ENCODE measurements at places on chromosomes 7 and 10.
A peak's percentile ranks its signal among the peaks of the same experiment; 100 is the strongest.

- peak; percentile 11 for DNase-seq
Observed at GRCh38 chr7:146346096-146346495, 229.5 kb downstream of the CNTNAP2 start.

DNA sequence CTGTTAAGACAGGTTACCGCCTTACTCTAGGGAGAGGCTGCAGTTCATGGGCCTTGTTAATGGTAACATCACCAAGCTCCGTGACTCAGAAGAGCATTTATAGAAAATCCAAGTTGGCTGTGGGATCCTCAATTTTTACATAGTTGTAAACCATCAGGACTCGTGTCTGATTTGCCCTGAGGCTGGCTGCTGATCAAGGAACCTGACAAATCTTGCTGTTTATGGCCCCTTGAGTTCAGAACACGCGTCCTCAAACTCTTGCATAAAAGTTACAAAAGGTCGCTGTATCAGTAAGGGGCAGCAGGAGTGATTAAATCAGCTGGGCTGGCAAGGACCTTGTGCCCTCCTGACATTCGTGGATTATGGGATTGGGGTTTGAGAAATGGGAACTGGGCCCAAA lies 4.6 kb downstream of the SLC13A4 start:
- DNase-seq, result no peak

DNA sequence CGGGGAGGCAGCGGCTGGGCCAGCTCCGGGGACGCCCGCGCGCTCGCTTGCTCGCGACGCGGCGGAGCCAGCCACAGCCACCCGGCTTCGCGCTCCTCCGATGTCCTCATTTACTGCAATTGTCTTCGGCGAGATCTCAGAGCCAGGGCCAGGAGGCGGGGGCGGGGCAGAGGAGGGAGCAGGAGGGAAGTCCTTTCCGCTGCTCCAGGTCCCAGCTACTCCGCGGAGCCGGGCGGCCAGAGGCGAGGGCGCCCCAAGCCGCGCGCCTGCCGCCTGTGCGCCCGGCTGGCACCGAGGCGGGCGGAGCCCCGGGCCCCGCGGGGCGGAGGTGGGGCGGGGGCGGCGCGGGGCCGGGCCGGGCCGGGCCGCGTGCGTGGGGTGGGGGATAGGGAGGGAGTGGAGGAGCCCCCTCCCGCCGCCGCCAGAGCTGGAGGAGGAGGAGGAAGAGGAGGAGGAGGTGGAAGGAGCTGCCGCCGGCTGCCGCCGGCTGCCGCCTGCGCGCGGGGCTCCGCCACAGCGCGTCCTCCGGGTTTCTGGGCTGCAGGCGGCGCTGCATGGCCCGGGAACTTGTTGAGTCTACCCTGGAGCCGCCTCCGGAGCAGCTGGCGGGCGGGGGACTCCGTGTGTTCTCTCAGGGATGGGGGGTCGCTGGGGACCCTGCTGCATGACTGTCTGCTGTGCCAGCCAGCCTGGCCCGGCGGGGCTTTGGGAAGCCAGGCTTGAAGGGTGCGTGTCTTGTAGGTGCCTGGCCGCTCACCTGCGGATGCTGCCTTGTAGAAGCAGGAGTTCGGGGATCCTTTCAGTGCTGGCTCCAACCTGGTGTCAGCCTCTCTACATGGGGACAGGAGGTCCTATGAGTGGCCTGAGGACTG lies at the start of gene INSYN2A:
TSS of gene INSYN2A (minus strand) at position 310 of the 872 bp plus-strand sequence. CDS start 20,196 bp downstream, outside the sequence.
- peak; percentile 16 for DNase-seq

DNA sequence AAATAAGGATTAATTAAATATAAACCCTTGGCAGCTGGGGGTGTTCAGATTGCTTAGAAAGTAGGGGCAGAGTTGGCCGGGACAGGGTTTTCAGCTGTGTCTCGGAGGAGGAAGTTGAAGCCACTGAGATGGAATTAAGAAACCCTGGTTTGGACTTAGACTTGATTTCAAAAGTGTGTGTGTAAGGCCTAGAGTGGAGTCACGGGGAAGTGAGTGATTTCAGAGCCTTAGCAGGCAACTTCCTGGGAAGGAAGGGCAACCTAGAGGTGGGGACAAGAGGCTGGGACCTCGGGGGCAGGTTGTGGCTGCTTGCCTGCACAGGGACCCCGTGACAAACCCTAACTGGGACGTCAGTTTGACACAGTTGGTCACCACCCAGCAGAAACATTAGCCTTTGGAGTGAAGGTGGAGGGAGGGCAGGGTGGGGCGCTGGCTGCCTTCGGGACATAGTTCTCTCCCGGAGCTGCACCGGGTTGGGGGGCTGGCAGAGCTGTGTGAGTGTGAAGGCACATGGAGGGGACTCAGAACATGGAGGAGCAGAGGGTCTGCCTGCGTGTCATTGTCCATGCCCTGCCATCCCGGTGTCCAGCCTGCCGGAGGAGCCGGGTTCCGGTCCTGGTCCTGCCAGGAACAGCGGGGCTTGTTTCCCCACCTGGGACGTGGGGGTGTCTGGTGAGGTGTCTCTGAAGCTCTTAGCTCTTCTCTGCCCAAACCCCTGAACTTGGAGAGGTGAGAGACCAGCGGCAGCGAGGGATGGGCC lies 1.8 kb downstream of the BRI3 start:
- DNase-seq, result no peak

All from NCI-H69 (cell line).